Type B pancreatic cell (in vitro differentiated cells): ENCODE measurements at places on chromosomes 7 and 10.

- no peak for DNase-seq
Observed at GRCh38 chr7:16935341-16935735, 53.6 kb upstream of the AGR3 start.

GRCh38 chr10:62696798-62697197 is 107.7 kb upstream of the ADO start:
- DNase-seq, result no peak

DNA sequence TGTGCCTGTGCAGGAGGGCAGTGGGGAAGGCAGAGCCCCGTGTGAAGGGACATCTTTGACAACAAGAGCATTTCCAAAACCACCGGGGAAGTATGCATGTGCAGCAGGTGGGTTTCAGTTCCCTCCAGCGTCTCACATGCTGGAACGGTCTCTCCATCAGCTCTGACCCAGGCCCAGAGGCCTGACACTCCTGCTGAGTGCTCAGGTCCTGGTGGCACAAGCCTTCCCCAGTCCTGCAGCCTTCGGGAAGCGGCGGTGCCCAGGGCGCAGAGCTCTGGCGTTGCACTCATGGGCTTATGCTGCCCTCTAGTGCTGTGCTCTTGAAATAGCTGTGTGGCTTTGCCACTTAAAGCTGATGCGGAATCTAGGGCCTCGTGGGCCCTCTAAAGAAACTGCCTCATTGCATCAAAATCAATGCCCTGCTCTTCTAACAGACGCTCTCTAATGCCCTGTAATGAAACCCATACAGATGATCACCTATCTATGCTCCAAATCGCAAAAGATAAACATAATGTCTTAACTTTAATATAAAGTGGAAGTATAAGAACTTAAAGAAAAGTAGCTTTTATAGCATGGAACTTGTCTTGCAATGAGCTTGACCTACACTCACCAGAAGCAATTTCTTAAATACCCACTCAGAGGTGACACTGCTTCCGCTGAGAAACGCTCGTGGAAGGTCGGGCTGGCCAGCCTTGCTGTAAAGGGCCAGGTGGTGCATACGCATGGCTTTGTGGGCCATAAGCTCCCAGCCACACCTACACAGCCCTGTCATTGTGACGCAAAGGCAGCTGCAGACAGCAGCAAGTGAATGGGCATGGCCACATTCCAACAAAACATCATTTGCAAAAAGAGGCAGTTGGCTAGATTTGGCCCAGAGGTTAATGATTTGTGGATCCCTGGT is 38.6 kb downstream of the CLRN3 start:
- no peak for DNase-seq

GRCh38 chr7:101258243-101258731 is 13.4 kb upstream of the FIS1 start:
- no peak for DNase-seq

GRCh38 chr10:6204063-6204340 is 1.3 kb downstream of the PFKFB3 start:
- no peak for DNase-seq

DNA sequence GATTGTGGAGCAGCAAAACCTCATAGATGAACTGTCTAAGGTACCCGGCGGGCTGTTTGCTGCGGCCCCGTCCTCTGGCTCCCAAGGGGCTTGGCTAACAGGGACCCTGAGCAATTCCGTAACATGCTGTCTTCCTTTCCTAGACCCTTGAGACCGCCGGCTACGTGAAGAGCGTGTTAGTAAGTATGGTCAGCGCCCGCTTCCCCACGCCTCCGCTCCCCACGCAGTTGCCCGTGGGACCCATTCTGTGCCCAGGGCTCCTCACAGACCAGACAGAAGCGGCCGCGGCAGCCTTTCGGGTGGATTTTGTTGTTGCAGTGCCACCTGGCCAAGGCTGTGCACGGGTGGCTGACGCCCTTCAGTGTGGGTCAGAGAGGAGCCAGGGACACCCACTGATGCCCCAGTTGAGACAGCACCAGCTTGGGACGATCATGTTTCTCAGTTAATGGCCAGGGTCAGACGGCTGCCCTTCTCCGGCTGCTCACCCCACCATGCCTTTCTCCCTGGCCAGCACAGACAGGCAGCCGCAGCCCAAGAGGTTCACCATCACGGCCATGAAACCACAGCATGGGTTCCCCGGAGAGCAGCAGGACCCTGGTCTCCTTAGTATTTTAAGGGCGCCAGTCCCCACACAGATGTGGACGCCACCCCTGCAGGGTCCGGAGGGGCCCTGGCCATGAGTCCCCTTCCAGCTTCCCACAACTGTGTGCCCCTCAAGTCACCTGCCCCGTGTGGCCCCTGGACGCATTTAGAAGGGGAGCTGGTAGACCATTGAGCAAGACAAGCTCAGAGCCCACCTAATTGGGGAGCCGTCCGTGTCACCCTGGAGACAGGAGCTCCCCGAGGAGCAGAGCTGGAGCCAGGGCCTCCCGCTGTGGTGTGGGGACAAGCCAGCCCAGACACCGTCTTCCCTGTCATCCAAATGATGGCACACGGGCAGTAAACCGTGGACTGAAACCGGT is 49.4 kb upstream of the DPYSL4 start:
- DNase-seq, result no peak

DNA sequence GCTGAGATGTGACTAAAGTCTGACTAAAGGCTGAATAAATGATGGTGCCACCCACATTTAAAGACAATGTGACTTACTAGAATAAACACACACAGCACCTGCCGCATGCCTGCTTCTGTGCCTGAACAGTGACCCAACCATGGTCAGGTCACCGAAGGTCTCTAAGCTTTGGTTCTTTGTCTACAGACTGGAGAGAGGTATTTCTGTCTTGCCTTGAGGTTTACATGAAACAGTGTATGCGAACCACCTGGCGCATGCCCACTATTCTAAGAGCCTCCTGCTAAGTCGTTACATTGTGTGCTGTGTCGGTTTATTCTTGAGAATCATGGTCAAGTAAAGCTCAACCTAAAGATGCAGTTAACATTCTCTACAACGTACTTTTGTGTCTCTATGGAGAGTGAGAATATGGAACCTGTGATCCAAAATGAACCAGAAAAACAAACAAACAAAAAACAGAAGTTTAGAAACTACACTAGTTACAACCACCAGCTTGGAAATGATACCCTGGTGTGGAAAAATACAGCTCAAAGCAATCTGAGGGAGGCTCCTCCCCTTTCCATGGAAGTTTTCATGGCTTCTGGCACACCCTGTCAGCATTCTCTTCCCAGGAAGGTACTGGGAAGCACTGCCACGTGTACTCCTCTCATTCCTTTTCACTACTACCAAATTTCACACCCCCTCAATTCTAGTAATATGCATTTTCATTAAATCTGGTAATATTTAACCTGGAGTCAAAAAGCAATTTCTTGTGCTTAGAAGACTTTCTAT is 40.0 kb downstream of the VOPP1 start:
- no peak for DNase-seq

- DNase-seq, result no peak
Observed at GRCh38 chr7:151342102-151342646, 562 bp downstream of the NUB1 start.

- DNase-seq, result no peak
Observed at GRCh38 chr7:86929293-86930109, 130.0 kb downstream of the ELAPOR2 start.

DNA sequence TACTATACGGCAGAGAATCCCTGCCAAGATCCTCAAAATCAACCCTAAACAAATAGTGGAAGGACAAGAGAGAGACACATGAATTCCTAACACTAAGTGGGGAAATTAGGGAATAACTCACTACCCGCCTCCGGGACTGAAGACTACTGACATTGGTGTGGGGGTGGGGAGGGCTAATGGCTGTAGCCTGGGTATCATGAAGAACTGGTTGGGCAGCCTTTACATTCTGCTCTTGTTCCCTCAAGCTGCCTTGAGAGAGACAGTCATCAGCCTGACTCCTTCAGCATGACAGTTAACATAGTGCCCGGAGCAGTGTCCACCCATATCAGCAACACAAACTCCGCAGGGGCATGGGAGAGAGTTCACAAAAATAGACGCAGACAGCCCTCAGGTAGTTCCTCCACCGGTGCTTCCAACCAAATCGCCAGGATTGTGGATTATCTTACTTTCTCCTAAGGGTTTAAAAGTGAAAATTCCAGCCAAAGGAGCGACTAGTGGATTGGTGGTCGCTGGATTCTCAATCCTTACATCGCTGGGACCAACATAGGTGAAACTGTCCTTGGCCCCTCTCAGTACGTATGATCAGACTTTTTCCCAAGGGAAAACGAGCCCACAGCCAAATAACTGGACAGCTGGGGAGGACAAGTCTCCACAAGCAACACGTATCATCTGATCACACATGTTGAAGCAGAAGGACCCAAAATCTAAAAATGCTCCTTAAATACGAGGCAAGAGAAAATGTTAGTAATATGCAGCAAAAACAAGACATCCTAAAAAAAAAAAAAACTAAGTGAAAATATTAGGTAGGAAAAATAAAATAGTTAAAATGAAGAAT is 22.6 kb downstream of the TMEM254 start:
- no peak for DNase-seq

DNA sequence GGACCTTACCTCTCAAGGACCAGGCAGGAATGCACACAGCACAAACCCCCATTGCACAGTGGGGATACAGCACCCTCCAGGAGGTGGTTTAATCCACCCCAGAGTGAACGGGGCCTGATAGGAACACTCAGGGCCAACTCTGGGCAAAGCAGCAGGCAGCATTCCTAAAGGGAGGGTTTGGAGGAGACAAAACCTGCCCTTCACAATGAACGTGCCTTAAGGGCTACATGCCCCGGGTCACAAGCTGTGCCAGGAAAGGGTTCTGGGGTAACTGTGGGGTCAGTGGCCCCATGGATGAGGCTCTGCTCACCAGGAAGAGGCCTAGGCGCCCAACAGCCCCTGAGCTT is 1.1 kb downstream of the GPRIN2 start:
- DNase-seq, result no peak

GRCh38 chr7:69762821-69763352 is 164.6 kb downstream of the AUTS2 start:
- DNase-seq, result no peak

- DNase-seq, result no peak
Observed at GRCh38 chr7:1916601-1916970, 246.5 kb downstream of the ELFN1 start.

DNA sequence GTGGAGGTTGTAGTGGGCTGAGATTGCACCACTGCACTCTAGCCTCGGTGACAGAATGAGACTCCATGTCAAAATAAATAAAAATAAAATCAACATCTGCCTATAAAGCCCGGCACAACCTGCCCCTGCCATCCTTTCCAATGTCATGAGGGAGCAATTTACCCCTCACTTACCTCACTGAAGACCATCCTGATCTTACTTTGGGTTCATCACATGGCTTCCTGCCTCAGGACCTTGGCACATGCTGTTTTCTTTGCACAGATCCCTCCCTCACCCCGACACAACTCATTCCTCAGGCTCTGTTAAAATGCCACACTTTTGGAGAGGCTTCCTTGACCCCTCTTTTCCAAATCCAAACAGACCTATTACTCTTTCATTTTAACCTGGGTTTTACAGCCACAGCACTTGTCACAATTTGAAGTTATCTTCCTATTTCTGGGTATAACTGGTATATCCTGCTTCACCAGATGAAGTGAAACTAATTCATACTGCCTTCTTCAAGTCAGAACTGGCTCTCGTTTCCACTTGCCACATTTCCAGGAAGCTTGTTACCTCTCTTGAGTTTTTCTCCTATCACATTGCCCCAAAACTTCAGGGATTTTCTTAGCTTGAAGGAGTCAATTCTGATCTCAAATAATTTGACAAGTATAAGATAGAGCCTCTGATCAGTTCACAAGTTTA is 69.3 kb upstream of the PARD3 start:
- DNase-seq, result no peak

GRCh38 chr10:43173120-43173519 is 34.9 kb downstream of the CSGALNACT2 start:
- DNase-seq, result no peak

- no peak for DNase-seq
Observed at GRCh38 chr7:2774935-2775334, 69.2 kb downstream of the GNA12 start.

GRCh38 chr10:24357344-24358004 is 148.5 kb downstream of the KIAA1217 start:
- no peak for DNase-seq

GRCh38 chr10:35720366-35720765 is 78.3 kb upstream of the FZD8 start:
- no peak for DNase-seq
